D341Med (cell line): ENCODE measurements at places on chromosomes 5 and 9.
A peak's percentile ranks its signal among the peaks of the same experiment; 100 is the strongest.

- DNase-seq, result no peak
These were observed 19.3 kb upstream of the PPP2CA start for GRCh38 chr5:134245101-134245604.

GRCh38 chr9:79637177-79637925 lies 65.6 kb downstream of the TLE4 start:
- DNase-seq, result no peak

- no peak for DNase-seq
These were observed 93.4 kb downstream of the KCNIP1 start for GRCh38 chr5:170597109-170597751.

GRCh38 chr9:128470560-128470959 lies 14.8 kb downstream of the ODF2 start:
- no peak for DNase-seq

DNA sequence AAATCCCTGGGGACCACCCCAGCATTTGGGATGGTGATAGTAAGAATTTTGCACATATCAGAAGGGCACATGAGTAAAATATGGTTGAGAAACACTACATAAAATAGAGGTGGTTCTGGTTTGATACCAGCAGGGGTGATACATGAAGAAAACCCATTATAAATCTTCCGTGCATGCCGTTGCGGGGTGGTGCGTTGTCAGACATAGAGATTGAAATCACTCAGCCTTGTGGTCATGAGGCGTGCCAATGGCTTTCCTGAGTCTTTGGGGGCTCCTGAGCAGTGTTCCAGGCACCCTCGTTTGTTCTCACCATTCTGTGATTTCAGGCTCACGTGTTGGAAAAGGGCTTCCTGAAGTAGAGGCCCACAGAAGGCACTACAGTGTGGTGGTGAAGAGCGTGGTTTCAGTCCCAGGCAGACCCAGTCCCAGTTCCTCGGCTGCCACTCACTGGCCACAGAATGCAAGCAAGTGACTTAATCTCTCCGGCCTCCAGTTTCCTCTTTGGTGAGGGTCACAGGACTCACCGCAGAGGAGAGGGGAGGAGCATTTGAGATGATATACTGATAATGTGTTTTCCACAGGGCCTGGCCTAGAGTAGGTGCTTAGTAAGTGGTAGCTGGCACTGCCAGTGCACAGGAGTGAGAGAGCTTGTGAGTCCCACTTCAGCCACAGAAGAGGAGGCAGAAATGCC lies 20.5 kb upstream of the GLRX start:
- no peak for DNase-seq

DNA sequence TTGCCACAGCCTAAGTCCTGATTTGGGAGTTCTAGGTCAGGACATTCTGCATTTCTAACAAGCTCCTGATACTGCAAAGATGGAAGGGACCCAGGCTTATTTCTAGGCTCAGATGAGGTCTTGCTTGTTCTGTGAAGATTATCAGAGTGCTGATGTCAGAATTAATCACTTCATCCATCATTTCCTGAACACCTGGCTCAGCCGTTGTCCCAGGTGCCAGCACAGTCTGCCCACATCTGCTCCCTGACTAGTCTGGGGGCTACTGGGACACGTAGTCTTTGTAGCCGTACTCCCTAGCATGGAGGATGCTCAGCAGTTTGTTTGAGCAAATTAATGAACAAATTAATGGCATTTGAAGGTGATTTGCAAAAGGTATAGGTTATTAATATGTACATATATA lies 17.9 kb upstream of the SPINK4 start:
- no peak for DNase-seq

DNA sequence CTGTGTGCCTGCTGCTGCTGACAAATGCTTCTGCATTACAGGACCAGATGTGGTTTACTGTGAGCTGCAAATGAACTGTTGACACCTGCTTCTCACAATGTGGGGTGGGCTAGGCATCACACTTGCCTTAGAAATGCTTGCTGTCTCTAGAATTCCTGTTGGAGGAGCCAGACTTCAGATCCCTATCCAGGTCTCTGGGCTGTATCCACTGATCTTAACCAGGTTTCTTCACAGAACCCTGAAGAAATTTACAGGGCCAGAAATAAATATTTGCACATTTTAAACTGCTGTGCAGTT lies 255.4 kb downstream of the FAM114A2 start:
- DNase-seq, result no peak

GRCh38 chr9:109859447-109859846 lies 79.4 kb downstream of the PALM2AKAP2 start:
- DNase-seq, result no peak

DNA sequence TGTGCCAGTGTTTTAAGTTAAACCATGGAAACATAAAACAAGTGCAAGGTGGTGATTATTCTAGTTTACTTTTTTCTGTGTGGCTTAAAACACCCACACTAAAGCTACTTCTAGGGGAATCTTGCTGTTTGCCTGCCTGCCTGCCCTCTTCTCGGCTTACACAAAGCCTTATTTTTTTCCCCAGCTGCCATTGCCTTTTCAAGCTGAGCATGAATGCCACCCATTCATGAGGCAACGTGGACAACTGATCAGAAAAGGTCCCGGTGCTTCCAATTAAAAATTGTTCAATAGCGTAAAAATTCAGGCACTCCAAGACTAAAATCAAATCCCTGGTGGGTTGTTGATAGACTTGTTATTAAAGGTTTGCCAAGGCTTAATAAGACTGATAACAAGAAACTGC lies 401.4 kb downstream of the TMEM161B start:
- DNase-seq, result no peak

- peak; percentile 67 for DNase-seq
These were observed 4.2 kb downstream of the NR5A1 start for GRCh38 chr9:124502711-124503702.
